ENCODE measurements at places on chromosomes 16 and 17.

- no peak for DNase-seq
These were observed 10.5 kb downstream of the OMG start for GRCh38 chr17:31286587-31286986.

DNA sequence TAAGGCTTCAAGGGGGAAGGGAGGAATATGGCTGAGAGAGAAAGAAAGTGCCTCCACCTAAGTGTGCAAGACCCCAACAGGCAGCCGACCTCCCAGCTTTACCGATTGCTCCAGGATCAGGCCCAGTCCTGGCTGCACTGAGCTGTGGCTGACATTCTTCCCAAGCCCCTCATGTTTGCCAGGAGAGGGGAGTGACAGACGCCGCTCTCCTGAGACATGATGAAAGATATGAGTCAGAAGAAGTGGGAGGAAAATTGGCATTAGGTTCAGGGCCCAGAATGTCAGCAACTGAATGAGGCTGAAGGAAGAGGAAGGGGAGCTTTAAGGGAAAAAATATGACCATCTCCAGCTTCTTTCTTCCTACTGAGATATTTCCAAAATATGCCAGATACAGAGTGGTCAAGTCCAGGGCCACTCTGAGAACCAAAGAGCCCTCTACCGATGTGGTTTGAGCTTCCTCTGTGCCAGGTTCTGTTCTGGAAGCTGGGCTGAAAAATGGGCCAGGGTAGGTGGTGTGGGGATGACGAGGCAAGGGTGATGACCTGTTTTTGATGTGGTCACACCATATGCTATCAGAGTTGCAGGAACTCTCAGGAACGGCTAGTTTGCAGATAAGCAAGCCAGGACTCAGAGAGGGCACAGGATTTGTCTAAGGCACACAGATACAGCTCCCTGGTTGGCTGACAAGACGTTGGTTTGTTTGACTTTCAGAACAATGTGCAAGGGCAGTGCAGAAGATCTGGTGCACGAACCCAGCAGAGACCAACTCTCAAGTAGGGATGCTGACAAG is 176.7 kb downstream of the SOX9 start:
- DNase-seq = no peak

GRCh38 chr16:89570342-89570923 is 5.1 kb upstream of the CPNE7 start:
- DNase-seq = no peak

- DNase-seq = no peak
These were observed 1102.5 kb downstream of the CDH11 start for GRCh38 chr16:64019339-64019738.

- peak; percentile 14 for DNase-seq
These were observed 476.9 kb upstream of the CDH5 start for GRCh38 chr16:65889533-65889966.

DNA sequence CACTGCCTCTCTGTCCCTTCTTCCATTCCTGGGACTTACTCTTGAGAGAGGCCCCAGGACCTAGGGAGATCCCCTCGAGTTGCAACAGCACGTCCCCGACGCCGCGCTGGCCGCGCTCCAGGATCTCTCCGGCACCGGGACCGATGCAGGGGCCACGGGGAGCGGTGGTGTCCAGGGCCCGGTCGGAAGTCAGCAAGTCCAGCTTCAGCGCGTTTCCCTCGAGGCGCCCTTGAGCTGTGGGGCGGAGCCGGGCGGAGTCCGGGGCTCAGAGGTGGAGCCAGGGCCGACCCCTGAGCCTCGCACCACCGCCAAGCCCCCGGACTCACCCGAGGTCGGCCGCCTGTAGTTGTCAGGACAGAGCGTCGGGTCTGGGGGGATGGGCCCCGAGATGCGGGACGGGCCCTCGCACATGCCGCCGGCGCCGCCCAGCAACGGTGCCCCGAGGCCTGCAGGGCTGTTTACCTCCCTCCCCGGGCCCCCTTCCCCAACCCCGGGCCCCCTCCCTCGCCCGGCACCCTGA is 458 bp downstream of the ENKD1 start:
- DNase-seq = no peak

DNA sequence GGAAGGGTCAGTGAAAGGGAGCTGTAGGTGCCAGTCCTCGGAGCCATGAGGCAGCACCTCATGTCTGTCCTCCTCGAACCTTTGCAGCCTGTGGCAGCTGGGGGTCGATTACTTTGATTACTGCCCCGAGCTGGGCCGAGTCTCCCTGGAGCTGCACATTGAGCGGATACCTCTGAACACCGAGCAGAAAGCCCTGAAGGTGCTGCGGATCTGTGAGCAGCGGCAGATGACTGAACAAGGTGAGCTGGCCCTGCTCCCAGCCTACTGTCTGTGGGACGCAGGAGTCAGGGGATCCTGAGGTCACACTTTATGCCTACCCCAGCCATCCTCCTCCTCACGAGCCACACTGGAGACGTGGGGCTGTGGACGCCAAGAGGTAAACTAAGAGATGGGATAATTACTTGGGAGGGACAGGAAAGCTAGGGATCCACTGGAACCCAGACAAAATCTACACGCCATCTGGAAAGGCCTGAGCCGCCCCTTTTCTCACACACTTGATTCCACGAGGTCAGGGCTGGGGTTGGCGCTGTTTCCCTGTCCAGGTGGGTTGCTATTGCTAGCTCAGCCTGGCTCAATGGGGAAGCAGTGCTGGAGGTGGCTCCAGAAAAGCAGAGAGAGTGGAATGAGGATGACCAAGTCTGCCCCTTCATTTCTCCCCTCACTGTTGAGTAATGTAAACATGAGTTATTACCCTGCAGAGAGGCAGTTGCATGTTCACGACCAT is 26.4 kb downstream of the NUP85 start:
- DNase-seq = no peak

- DNase-seq = no peak
These were observed 7.8 kb upstream of the N4BP1 start for GRCh38 chr16:48617711-48618148.

DNA sequence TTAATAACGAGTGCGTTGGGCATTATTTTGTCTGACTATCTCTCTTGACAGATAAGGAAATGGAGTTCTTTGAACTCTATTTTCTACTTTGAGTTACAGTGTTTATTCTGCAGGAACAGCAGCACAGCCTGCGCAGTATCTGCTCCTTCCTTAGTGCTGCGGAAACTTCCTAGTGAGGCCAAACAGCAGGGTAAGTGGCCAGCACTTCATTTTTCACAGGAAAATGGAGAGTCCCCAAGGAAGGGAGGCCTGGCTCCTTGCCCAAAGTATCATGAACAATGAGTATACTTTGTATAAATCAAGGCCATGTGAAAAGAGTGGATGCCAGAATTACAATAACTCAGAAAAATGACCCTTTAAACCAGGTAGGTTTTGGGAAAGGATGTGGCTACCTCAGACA is 140.6 kb downstream of the VPS53 start:
- no peak for DNase-seq

DNA sequence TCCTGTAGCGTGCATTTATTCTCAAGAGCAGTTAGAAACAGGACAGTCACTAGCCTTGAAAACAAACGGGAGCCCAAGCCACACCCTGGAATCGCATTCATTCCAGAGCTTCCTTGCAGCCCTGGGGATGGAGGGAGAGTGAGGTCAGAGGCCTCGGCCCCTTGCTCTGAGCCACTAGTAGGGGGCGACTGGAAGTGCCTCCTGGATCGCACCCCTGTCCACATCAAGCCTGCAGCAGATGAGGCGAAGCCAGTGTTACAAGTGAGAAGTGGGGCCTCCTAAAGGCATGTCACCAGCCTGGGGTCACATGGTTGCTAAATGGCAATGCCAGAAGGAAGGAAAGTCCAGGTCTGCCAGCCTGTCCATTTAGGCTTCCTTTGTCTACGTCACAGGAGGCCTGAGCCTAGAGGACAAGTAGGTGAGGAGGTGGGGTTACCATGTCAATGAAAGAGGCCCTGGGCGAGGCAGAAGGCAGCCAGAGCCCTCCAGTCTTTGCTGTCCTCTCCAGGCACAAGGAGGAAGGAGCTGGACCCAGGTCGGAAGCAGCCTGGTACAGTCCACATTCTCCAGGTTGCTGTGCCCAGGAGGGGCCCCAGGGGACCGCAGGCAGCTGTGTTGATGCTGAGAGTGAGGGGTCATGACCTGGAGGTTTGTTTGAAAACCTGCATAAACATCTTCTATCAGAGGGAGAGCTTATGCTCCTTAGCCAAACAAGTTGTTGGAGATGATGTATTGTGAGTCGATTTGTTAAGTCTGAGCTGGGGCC is 3.0 kb upstream of the RCVRN start:
- no peak for DNase-seq

DNA sequence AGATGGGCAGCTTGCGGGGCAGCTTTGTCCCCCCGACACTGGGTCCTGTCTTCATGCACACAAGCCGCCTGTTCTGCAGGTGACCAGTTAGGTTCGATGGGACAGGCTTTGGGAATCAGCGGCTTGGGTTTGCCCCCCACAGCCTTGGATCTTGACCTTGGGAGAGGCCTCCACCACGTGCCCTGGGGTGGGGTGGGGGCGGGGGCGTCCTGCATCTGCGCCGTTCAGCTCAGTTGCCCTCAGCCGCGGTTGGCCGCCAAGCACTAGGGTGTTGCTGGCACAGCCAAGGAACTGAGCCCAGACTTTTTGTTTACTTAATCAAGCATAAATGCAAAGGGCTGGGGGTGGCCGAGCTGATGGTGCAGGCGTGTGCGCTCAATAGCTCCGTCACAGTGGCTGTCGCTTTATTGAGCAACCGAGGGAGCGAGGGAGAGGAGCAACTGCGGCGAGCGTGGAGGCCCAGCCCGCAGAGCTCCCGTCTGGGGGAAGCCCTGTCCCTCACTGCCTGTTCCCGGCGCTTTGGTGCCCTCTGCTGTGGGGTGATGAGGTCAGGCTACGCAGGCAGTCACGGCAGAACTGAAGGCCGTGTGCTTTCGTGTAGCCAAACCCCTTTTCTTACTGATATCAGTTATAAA is 33.9 kb downstream of the JPH3 start:
- peak; percentile 74 for DNase-seq

DNA sequence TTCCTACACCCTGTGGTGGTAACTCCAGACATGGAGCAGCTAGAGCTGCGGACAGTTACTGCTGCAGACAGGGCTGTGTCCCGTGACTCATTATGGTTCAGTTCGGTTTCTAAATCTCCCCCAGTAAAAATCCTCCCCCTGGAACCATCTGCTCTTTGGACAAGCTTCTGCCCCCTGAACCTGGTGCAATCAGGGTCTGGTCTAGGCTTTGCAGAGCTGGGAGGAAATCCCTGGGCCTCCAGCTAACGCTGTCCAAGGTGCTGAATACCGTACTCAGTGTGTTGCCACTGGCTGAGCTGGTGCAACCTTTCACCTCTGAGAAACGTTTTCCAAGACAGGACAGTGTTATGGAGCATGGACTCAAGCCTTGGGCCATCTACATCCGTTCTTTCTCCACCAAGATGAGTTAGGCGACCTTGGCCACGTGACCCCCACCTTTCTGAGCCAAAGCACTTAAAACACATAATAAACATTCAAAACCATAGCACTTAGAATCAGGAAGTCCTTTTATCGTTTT is 142.0 kb downstream of the CPPED1 start:
- DNase-seq = no peak

- no peak for DNase-seq
These were observed 48.4 kb downstream of the NOG start for GRCh38 chr17:56641894-56642293.

- peak; percentile 99 for DNase-seq
These were observed 65.6 kb downstream of the XYLT1 start for GRCh38 chr16:17404941-17405689.

- no peak for DNase-seq
These were observed 2.8 kb upstream of the MATCAP1 start for GRCh38 chr16:67186550-67186950.

GRCh38 chr16:56399486-56399885 is 25.9 kb downstream of the AMFR start:
- no peak for DNase-seq

GRCh38 chr17:50361561-50362480 is 11.2 kb downstream of the MRPL27 start:
- DNase-seq = peak; percentile 80

GRCh38 chr17:27531469-27531961 is 75.3 kb downstream of the KSR1 start:
- DNase-seq = no peak

GRCh38 chr17:72338304-72338703 is 217.5 kb downstream of the SOX9 start:
- no peak for DNase-seq

DNA sequence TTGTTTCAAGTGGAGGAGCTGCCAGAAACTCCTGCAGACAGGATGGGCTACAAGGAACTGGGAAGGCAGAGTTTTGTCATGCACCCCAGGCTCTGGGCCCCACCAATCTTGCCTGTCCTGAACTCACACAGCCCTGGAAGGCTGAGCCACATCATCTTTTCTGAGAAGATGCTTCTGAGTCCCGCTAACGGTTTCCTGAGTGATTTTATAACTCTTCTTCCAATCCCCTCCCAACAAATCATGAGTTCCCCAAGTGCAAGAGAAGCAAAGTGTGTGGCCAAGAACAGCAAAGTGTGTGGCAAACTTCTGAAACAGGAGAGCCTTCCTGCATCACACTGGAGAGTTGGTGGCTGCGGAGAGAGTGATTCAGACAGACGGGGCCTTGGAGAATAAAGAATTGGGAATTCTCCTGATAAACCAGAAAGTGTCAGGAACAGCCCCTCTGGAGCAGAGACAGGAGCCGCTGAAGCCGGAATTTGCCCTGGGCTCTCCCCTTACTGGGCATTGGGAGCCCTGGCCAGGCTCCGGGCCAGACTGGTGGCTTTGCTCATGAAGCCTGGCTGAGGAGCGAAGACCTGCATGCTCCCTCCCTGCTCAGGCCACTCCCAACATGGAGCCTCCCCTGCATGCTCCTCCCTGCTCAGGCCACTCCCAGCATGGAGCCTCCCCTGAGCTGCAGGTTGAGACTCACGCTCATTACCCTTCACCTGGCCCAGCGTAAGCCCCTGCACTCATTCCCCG is 47.2 kb downstream of the PITPNM3 start:
- no peak for DNase-seq

- DNase-seq = no peak
These were observed 7.0 kb upstream of the SPATA20 start for GRCh38 chr17:50539762-50540559.

DNA sequence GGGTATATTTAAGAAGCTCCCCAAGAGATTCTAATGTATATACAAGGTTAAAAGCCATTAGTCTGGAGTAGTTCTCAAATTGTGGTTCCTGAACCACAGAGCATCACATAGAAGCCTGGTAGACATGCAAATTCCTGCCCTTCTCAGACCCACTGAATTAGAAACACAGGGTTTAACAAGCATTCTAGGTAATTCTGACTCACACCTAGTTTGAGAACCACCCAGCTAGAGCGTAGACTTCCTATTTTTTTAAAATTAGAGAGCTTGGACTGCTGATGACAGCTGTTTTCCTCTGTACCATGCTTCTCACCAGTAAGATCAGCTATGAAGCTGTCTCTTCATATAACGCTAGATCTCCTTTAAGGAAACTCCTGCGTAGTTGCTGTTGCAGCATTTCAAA is 50.6 kb downstream of the HS3ST3B1 start:
- no peak for DNase-seq

GRCh38 chr17:30905742-30906100 is 317 bp downstream of the TEFM start:
- DNase-seq = no peak

DNA sequence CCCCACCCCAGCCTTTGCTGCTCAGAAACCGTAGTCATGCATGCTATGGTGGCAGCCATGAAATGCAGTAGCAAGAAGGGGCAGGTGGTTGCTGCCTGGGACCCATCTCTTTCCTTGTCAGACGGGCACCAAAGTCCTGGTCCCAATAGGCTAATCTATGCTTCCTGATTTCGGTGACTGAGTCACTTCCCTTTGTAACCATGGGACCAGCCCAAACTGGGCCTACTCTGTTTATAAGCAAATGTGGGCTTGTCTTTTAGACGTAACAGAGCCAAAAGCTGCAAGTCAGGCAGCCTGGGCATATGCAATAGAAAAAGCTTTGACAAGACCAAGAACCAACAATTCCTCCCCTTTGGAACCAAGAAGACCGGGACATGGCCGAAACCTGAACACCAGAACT is 99.1 kb upstream of the RBBP6 start:
- no peak for DNase-seq

GRCh38 chr17:10112962-10113361 is 85.4 kb downstream of the GAS7 start:
- no peak for DNase-seq
